Esophagus squamous epithelium (tissue), 5 donors: ENCODE measurements at places on chromosomes 1 and 21.

DNA sequence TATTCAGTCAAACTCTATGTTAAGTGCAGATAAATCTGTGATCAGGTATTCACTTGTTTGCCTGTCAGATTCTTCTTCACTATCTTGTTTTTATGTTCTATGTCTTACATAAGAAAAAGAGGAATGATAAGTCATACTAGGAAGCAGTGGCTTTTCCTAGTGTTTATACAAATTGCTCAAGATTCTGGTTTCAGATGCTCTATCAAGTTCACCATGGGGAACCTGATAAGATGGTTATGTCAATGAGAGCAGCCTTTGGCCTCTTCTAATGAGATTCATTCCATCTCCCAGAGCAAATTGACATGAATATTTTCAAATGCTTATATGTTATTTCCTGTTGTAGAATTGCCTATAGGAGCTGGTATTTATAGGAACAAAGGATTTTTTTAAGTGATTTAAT lies 218.8 kb upstream of the TMPRSS15 start:
- no peak for DNase-seq

DNA sequence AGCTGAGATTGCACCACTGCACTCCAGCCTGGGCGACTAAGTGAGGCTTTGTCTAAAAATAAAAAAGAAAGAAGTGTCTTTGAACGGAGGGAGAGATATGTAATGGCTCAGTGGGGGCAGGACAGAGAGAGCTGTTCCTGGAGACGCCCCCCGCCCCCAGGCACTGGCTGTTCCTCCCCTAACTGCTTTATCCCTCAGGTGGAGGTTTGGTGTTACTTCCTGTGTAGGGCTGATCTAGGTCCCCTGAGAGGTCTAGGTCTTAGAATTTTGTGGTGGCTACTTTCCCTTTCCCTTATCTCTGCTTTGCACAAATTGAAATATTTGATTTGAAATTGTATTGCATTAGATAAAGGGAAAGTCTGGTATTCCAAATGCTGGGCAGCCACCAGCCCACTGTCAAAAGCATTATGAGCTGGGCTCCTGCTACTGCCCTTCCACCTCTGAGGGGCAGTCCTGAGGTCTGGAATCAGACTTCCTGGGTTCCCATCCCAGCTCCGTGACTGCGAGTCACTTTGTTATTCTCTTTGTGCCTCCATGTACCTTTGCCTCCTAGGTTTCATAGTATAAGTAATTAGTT lies 134.8 kb upstream of the KIF26B start:
- DNase-seq, result no peak

GRCh38 chr1:207933205-207933800 lies 22.4 kb upstream of the CD34 start:
- no peak for DNase-seq

DNA sequence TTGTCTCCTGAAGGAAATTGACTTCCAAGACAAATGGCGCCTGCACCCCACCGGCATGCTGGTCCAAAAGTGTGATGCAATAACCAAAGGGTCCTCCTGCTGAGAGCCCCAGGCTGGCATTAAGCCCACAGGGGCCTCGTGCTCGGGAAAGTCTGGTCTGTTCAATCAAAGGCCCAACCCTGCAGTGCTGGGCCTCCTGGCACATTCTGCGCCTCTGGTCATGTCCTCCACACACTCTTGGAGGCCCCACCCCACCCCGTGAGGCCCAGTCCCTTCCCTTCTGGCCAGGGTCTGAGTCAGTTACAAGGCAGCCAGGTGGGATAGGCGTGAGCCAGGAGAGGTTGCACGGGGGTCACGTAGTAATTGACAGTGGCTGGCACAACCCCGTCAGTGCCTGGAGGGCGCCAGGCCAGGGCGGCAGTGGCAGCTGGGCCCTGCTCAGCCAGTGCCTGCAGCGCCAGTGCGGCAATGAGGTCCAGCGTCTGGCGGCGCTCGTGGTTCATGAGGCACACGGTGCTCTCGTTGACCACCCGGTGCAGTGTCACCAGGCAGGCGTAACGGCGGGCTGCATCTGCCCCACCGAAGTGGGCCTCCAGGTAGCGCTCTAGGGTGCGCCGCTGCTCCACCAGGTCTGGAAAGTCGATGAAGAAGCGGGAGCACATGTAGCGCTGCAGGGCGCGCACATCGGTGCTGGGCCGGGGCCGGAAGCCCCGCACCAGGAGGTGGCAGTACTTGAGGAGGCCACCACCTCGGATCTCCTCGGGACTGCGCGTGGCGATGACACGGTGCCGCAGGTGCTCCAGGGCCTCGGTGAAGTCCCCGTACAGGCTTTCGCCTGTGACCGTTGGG lies 6.8 kb downstream of the TENT5B start:
- no peak for DNase-seq

GRCh38 chr1:30130099-30130498 lies 593.3 kb downstream of the MATN1 start:
- DNase-seq, result no peak

GRCh38 chr1:193944454-193944853 lies 758.0 kb upstream of the B3GALT2 start:
- DNase-seq, result no peak

- no peak for DNase-seq
Observed at GRCh38 chr1:239816081-239816782, 275.5 kb upstream of the FMN2 start.

GRCh38 chr1:174969977-174970376 lies 29.8 kb upstream of the CACYBP start:
- DNase-seq, result no peak

DNA sequence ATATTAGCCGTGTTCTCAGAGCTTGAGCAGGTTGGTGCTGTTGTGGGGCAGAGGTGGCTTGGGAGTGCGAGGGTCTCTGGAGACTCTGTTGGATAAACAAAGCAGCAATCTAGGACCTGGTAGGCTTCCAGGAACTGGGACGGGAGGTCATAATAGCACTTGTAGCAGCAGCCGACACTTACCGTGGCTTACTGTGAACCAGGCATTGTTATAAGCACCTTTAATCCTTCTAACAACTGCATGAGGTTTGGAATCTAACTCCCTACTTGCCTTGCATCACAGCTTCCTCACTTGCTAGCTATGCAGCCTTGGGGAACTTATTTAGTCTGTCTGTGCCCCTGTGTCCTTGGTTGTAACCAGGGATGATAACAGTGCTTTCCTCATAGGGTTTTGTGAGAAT lies 94.9 kb downstream of the NAV1 start:
- no peak for DNase-seq

- DNase-seq, result no peak
Observed at GRCh38 chr1:206859082-206859521, 6.3 kb upstream of the IL20 start.

GRCh38 chr1:85544689-85545215 lies 35.8 kb upstream of the CCN1 start:
- no peak for DNase-seq

DNA sequence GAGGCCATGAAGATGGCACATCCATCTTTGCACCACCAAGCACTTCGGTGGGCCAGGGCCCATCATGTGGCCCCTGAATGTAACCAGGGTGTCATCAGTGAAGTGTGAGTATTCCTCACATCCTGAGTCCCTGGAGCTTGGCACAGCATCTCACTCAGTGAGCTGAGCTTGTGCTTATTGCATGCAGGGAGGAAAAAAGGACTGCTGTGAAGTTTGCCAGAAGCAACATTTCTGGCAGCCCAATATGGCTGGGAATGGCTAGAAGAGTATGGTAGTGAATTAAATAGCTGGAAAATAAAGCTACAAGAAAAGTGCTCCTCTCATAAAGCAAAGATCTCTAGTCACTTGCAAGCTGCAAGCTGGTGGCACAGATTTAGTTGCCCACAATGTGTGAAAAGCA lies 109.3 kb downstream of the TNFSF18 start:
- no peak for DNase-seq
